ENCODE measurements at places on chromosomes 12 and 14.

DNA sequence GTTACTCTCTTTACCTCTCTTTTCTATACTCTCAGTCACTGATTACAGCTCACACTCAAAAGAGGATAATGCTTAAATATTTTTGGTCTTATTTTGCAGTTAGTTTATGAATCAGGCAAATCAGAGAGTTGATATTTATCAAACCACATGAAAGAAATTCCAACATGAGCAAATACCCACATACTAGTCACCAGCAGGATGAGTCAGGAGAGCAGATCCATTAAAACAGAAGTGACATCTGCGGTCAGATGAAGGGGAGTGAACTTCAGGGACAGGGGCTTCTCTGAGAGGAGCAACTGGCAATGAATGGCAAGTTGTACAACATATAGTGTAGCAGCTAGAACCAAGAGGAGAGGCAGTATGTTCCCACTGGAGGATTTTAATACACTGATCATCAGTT lies 258.7 kb downstream of the SYT10 start:
- DNase-seq: no peak

GRCh38 chr12:63304887-63305316 lies 153.9 kb upstream of the AVPR1A start:
- no peak for DNase-seq

DNA sequence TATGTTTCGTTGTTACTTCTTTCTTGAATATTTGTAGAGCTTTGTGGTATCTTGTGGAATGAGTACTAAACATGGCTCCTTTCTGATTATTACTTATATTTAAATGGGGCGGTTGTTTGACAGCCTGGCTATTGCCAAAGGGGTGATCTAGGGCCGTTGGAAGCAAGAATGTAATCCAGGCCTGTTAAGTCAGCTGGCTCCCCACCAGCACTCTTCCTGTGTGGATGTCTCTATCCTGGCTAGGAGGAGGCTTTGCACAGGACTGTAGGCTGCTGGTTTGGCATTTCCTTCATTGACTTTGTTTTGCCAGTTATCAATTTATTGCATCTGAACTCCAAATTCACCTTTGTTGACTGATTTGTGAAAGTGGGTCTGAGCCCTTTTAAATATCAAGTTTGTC lies 5.6 kb downstream of the FAM234B start:
- DNase-seq: no peak

DNA sequence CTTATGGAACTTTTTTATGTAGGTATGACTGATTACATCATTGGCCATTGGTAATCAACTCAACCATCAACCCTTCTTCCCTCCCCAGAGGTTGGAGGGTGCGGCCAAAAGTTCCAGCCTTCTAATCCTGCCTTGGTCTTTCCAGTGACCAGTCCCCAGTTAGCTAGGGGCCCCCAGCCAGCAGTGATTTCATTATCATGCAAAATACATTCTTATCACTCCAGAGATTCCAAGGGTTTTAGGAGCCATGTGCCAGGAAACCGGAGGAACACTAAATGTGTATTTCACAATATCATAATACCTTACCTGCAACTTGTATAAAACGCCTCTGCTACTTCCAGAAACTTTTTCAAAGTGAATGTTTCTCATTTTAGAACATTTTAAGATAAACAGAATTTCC lies 181.5 kb upstream of the PELI2 start:
- DNase-seq: no peak

- no peak for DNase-seq
Measured at GRCh38 chr12:99253068-99253467, 394.5 kb upstream of the GARIN6 start.

- no peak for DNase-seq
Measured at GRCh38 chr12:79299447-79300198, 391.1 kb downstream of the PAWR start.

DNA sequence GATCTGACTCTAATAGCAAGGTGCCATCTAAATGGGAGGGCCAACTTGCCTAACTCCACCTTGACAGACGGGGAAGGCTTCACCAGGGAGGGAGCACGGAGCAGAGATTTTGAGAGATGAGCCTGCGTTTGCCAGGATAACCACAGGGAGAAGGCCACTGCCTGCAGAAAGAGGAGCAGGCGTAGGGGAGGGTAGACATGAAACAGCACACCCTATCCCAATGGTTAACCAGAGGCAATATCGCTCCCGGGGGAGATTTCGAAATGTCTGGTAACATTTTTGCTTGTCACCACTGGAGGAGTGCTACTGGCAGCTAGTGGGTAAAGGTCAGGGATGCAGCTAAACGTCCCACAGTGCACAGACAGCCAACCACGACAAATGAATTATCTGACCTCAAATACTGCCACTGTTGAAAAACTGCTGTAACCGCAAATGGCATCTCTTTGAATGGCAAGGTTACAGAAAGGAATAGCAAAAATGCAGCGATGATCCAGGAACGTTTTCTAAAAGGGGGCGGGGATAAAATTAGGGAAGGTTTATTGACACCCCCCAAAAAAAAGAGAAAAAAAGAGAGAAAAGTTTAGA lies 126.0 kb upstream of the ATF7IP start:
- DNase-seq: no peak

DNA sequence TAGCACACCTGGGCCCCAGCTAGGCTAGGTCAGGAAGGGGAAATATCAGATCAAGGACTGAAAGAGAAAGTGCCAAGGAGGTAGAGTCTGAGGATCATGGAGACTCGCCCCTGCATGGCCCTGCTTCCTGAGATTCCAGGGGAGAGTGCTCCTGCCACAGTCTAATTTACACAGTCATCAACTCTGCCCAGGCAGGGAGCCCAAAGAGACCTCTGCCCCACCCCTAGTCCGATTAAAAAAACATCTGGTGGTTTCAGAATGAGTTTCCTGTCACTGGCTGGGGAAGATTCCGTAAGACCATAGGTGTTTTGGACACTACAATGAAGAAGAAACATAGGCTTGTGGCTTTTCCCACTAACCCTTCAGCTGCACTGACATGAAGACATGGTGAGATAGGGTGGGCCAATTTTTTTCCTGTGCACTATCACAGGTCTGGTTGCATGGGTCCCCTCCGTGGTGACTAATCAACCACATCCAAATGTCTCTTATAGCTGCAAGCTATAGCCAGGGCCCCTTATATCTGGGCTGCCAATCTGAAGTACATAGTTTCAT lies 31.5 kb upstream of the GZMB start:
- DNase-seq: no peak

- DNase-seq: no peak
Measured at GRCh38 chr14:68244262-68244980, 424.8 kb downstream of the RAD51B start.

DNA sequence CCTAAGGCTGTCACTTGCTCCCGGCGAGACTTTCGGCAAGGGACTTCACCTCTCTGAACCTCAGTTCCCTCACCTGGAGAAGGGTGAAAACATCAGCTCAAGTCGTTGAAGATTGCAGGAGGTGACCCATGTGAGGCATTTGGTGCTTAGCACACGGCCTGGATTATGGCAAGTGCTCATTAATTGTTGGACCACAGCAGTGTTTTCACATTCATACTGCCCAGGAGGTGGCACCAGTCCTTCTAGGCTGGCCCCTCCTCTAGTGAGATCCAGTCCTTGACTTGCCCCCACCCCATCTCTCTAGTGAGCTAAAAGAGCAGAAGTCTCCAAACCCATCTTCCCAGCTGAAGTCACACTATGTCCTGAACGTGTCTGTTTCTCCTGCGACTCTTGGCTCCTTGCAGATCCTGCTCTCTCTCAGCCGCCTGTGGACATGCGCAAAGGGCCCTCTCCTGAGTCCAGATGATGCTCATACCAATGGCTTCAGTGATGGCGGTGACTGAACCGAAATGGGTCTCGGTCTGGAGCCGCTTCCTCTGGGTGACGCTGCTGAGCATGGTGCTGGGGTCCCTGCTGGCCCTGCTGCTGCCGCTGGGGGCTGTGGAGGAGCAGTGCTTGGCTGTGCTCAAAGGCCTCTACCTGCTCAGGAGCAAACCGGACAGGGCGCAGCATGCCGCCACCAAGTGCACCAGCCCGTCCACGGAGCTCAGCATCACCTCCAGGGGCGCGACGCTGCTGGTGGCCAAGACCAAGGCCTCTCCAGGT lies 1.6 kb downstream of the FICD start:
- DNase-seq: no peak

DNA sequence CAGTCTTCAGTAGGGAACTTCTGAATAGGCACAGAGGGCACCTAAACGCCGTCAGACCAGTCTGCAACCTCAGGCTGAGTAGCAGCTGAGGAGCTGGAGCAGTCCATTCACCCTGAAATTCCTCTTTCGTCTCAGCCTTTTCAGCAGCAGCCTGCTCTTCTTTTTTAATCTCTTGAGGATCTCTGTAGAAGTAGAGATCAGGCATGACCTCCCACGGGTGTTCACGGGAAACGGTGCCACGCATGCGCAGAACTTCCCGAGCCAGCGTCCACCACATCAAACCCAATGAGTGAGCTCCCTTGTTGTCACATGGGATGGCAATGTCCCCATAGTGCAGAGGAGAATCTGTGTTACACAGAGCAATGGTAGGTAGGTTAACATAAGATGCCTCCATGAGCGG lies 11.1 kb upstream of the MARK3 start:
- DNase-seq: no peak

Measured in D721Med (cell line).